ENCODE measurements at places on chromosomes 11 and 22. TPM values are rescaled to one million over a fixed set of nuclear protein-coding genes. Genes with fewer than 3 reads are reported as not detected.

Gene THRSP
- polyA plus RNA-seq, result not detected

Gene TMEM86A
- 3.5 TPM for polyA plus RNA-seq

DNA sequence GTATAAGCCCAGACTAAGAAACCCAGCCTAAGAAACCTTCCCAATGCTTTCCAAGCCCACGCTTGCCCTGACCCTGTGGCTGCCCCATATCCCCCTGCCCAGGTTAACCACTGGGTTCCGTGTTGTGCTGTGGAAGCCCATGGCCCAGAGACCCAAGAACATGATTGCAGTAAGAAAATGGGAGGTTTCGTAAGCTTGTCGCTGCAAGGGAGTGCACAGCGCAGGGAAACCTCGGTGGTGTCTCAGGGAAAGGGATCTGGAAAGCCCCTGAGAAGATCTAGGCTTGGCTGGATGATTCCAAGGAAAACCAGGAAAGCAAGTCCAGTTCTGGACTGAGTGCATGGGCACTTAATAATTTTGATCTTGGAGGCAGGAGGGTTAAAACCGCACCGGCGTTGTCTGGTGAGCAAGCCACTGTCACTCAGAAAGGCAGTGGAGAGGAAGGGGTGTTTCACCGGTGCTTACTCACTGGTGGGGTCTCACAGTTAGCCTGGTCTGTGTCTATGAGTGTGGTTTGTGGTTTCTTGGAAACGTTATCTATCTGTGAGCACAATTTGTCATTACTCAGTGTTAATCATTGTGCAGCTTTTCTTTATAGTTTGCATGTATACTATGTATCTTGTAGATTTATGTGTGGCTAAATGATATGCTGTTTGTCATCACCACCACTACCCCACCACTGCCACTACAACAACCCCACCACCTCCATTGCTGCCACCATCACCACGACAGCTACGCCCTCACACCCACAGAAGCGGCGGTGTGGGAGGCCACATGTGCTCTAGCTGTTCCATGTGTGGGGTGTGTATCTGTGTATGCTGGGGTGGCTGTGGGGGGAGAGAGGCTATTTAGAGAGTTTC is 53.3 kb upstream of the PRDM11 start:
- peak; percentile 31 for DNase-seq

DNA sequence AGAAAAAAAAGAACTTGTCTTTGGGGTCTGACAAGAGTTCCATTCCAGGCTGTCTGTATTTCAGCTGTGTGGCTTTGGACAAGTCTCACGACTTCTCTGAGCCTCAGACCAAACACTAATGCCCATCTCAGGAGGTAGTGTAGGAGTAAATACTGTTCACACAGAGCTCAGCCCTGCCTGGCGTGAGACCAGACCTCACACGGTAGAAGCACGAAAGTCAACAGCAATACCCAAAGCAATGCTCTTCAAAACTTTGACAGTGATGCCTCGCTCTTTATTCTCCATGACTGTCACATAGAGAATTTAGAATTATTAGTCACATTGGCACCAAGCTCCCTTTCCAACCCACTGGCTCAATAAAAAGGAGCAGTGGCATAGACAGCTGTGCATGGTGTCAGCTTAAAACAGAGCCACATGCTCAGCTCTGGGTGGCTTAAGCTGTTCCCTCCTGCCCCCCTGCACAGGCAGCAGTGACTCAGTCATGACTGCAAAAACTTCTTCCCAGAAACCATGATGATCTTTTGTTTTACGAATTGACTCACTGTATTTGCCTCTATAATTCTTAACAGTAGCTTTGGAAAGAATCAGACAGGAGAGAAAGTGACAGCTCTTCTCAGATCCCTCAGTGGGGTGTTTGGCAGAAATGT is 74.0 kb upstream of the PHF21B start:
- DNase-seq, result no peak

- DNase-seq, result no peak
Observed at GRCh38 chr11:123509737-123510578, 79.9 kb downstream of the GRAMD1B start.

DNA sequence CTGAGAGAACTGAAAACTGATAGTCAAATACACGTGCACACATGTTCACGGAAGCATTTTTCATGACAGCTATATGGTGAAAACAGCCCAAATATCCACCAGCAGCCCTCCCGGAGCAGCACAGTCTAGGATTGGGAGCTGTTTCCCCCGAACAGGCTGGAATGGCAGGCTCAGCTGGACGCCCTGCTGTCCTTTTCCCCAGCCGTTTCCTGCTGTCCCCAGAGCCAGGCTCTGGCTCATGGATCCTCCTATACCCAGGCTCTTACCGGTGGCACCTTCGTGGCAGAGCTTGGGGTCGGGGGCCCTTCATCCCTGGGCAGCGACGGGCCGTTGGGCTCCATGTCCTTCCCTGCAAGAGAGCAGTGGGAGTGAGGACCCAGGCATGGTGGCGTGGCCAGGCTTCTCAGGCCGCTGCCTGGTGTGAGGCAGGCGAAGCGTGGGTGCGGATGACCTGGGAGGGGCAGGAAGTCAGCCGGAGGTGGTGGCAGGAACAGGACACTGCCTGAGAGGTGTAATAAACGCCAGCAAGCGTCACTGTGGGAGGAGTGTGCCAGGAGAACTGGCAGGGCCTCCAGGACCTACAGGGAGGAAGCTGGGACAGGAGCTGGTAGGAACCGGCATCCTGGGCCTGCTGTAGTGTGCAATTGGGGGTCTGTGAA is 38.8 kb downstream of the OSBPL5 start:
- DNase-seq, result no peak

Gene MFNG
- 181 TPM for polyA plus RNA-seq

GRCh38 chr11:24391167-24391566 is 105.7 kb upstream of the LUZP2 start:
- DNase-seq, result no peak

Gene CYB5R2
- polyA plus RNA-seq, result 0.74 TPM

Gene MOGAT2
- not detected for polyA plus RNA-seq

Gene GSTT2B
- polyA plus RNA-seq, result 0.25 TPM

DNA sequence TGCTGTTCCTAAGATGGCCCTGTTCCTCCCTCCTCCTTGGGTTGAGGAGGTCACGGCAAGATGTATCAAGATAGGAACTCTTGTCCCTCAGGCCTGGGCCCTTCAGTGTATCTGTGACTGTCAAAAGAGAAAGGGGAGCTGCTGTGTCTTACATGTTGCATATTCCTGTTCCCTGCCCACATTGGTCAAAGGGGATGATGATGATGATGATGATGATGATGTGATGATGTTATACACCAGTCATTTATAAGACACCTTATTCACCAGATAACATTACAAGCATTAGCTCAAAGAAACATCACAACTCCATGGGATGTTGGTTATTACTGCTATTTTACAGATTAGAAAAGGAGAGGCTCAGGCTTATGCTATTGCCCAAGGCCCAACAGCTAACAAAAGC is 13.7 kb downstream of the FXYD6 start:
- DNase-seq, result no peak

Gene ADM2
- polyA plus RNA-seq, result not detected

DNA sequence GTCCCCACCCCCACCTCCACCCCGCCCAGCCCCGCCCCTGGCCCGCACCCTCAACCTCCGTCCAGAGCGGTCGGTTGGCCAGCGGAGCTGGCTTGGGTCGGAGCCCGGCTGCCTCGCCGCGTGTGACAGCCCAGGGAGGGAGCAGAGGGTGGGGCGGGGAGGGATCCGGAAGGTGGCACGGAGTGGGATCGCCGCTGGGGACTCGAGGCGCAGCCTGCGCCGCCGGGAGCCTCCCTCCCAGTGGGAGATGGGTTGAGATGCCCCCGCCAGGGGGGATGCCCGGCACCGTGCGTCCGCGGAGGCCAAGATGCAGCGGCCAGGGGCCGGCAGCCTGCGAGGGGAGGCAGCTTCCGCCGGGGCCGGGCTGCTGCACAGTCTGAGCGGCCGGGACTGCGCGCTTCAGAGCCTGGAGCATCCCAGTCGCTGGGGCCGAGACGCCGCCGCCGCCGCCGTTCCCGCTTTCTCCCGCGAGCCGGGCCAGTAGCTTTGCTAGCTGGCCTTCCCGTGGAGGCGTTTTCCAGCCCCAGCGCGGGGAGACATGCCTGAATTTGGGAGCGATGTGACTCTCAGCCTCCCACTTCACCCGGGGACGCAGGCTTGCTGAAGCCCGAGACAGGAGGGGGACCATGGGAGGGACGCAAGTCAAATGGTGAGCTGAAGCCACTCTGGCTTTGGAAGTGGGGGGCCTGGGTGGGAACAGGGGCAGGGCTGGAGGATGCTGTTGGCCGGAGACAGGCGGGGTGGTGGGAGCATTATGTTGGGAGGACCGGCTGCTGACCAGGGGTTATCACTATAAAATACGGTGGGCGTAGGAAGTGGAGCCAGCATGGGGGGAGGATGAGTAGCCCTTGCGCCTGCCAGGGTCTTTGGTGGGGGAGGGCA is 40.2 kb downstream of the DIXDC1 start:
- no peak for DNase-seq

Gene RASGRP2
- 68.8 TPM for polyA plus RNA-seq

- DNase-seq, result peak; percentile 44
Observed at GRCh38 chr11:130601141-130601540, 152.7 kb downstream of the ADAMTS15 start.

Gene FZD4
- not detected for polyA plus RNA-seq

GRCh38 chr11:78022397-78023396 is at the start of gene KCTD14:
KCTD14 (minus strand) TSS chr11:78023276; CDS start chr11:78023249, 27 bp downstream.
- DNase-seq, result no peak

Gene SYCE3
- polyA plus RNA-seq, result not detected

DNA sequence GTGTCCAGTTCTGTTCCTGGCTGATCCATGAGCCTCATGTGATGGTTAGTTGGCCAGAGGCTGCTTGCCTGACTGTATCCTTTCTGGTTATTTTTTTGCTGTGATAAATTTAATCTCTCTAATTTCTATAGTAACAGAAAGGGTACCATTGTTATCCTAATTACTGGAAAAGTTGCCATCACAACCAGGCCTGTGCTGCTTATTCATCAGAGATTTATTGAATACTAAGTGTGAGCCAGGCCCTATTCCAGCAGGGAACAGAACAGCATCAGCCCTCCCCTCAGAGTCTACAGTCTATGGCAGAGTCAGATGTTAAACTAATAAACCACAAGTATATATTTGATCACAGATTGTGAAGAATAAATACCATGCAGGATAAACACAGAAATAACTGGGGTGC is 86.8 kb downstream of the DEPDC5 start:
- DNase-seq, result no peak

- no peak for DNase-seq
Observed at GRCh38 chr22:17823226-17823625, 49.0 kb upstream of the BID start.

DNA sequence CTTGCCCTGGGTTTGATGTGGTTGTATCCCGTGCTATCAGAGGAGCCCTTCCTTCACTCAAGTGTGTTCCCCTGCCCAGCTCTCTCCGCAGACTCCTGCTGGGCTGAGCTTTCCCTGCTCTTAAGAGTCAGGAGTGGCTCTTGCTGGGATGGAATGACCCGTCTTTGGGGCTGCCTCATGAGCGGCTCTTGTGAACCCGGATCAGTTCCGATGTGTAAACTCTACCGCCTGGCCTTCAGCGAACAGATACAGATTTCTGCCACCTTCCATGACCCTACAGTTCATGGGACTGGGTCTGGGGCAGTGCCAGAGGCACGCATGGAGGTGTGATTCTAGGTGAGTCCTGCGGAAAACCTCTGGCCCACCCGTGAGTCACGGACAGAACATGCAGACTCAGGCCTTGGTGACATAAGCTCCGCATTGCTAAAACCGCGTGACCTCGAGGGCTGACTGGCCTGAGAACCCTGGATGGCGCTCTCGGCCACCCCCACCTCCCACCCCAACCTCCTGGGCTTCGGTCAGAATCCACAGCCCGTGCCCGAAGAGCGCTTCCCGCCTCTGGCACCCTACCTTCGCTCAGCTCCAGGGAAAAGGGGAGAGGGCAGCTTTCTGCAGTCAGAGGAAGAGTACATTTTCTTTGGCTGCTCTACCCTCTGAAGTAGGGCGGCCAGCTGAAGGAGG is 1.3 kb upstream of the ZBTB16 start:
- no peak for DNase-seq

- no peak for DNase-seq
Observed at GRCh38 chr22:24975813-24976341, 23.4 kb downstream of the KIAA1671 start.

DNA sequence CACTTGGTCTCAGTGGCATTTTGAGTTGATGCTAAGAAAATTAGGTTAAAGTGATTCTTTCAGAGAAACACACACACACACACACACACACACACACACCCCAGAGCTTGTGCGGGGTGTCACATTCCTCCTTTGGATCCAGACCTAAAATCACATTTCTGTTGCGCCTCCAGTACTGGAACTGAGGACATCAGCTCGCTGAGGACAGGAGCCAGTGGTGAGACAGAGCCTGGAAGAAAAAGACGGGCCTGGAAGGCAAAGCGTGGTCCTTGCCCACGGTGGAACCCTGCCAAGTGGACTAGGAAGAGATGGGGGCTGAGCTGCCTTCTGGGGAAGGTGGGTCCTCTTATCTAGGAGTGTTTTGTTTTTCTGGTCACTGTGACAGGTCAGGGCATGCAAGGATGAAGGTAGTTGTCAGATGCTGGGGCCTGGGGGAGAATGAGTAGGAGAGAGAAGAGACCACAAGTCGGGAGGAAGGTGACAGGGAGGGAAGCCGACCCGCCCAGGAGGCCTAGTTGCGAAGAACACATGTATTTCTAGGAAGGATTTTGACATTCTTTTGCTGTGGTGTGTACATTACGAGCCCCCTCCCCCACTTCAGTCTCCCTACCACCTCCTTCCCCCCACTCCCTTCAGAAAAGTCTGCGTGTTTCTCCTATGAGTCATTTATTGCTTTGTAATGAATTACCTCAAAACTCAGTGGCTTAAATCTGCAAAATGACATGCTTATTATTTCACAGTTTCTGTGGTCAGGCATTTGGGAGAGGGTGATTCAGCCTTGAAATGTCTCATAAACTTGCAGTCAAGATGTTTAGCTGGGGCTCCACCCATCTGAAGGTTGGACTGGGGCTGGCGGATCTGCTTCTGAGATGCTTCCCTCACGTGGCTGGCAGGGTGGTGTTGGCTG is 4.8 kb upstream of the ELFN2 start:
- peak; percentile 78 for DNase-seq

GRCh38 chr11:116261606-116262005 is 511.2 kb downstream of the BUD13 start:
- DNase-seq, result no peak

GRCh38 chr11:83625336-83625735 is 339.2 kb upstream of the CCDC90B start:
- no peak for DNase-seq

DNA sequence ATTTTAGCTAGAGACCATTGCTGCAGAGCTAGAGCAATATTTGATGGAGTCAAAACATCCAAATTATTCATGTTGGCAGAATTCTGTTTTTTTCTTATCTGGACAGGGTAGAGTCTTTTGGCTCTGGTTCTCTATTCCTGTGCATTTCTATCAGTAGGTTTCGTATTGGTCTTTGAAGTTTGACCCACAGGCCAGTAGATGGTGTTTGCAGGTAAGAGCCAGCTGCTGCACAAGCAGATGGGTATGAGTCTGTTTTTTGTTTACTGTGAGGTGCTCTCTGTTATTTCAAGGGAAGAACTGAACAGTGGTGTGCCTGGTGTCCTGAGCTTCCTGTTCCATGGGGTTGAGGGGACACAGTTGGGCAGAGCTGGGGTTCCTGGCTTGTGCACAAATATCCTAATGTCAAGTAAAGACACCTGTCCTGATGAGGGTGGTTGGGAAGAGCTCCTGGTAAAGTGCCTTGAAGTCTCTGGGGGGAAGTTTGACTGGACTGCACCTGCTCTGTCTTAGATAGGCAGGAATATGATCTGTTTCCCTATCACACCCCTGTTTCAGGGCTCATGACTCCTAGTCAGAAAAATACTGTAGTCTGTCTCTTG is 34.0 kb upstream of the SLC22A25 start:
- no peak for DNase-seq

Gene BIK
- polyA plus RNA-seq, result 3.1 TPM
